SK-N-SH (cell line): ENCODE measurements at places on chromosomes 5 and 9. TPM values are rescaled to one million over a fixed set of nuclear protein-coding genes. Genes with fewer than 3 reads are reported as not detected.

The GFI1B gene
- 0.03 TPM in 1 of 2 replicates, not detected in the other for polyA plus RNA-seq

The BTF3 gene
- 458 and 492 TPM in 2 replicates for polyA plus RNA-seq

The TICAM2 gene
- not detected in 2 replicates for polyA plus RNA-seq

The ITGA2 gene
- polyA plus RNA-seq: 38.2 and 52.1 TPM in 2 replicates

The NCS1 gene
- polyA plus RNA-seq: 40.6 and 52.9 TPM in 2 replicates

The OR1J2 gene
- polyA plus RNA-seq: not detected in 2 replicates

The TMEM215 gene
- polyA plus RNA-seq: not detected in 2 replicates

DNA sequence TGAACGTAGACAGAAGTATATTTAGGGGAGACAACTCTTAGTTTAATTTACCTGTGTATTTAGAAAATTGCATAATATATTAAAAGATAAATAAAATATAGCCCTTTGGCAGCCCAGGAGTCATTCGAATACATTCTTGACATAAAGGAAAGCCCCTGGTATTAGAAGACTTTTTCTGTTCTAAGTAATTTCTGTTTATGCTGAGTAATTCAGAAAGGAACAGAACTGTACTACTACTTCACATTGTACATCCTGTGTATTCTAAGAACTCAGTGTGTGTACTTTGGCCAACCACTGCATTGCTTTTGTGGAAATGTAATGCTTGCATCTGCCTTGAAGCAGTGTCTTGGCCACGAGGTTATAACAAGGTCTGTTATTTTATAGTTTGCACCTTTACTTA is 136.4 kb downstream of the KDM4C start:
- H3K4me3 ChIP-seq: no peak overlapping the region
- H3K4me1 ChIP-seq: no peaks in the 10 kb centered on the region
- H3K27me3 ChIP-seq: no peaks in the 10 kb centered on the region
- no peak for DNase-seq
- H3K27ac ChIP-seq: no peak overlapping the region

DNA sequence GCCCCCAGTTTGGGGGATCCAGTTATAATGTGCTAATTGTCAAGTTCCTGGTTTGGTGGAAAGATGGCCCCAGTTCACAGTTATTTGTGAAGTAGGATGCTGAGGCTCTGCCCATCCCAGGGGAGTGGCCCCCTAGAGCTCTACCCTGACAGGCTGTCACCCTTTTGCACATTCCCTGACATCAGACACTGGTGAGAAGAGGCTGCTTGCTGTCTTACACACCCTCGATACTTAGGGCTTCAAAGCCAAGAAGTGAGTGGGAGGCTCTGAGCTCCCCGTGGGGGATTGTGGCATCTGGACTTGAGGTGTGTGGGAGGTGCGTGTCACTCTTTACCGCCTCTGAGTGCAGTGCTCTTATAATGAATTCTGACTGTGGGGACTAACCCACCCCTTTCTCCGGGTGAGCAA is 168.5 kb downstream of the DOCK2 start:
- H3K36me3 ChIP-seq: no peaks in the 10 kb centered on the region
- H3K27ac ChIP-seq: no peak overlapping the region
- no peak for DNase-seq
- peaks cover 11% of the 10 kb centered on the region for H3K4me1 ChIP-seq
- no peaks in the 10 kb centered on the region for H3K27me3 ChIP-seq

- no peaks in the 10 kb centered on the region; the same call in 1 of the 2 replicates for H3K4me1 ChIP-seq
- DNase-seq: no peak
- no peak overlapping the region for H3K4me3 ChIP-seq
- H3K27ac ChIP-seq: no peak overlapping the region
- peaks cover 38% of the 10 kb centered on the region for H3K36me3 ChIP-seq
Measured at GRCh38 chr9:101536938-101537337, 3.3 kb downstream of the RNF20 start.

- H3K4me1 ChIP-seq: peaks cover 30% of the 10 kb centered on the region
- H3K4me3 ChIP-seq: no peak overlapping the region
- H3K27me3 ChIP-seq: no peaks in the 10 kb centered on the region
- H3K36me3 ChIP-seq: no peaks in the 10 kb centered on the region
Measured at GRCh38 chr9:134316449-134317160, 9.7 kb upstream of the RXRA start.

- DNase-seq: no peak
- H3K27me3 ChIP-seq: no peaks in the 10 kb centered on the region
- peaks cover 5% of the 10 kb centered on the region; the same call in 1 of the 2 replicates for H3K4me1 ChIP-seq
- no peak overlapping the region for H3K4me3 ChIP-seq
Measured at GRCh38 chr5:173853370-173854131, 34.6 kb upstream of the CPEB4 start.

DNA sequence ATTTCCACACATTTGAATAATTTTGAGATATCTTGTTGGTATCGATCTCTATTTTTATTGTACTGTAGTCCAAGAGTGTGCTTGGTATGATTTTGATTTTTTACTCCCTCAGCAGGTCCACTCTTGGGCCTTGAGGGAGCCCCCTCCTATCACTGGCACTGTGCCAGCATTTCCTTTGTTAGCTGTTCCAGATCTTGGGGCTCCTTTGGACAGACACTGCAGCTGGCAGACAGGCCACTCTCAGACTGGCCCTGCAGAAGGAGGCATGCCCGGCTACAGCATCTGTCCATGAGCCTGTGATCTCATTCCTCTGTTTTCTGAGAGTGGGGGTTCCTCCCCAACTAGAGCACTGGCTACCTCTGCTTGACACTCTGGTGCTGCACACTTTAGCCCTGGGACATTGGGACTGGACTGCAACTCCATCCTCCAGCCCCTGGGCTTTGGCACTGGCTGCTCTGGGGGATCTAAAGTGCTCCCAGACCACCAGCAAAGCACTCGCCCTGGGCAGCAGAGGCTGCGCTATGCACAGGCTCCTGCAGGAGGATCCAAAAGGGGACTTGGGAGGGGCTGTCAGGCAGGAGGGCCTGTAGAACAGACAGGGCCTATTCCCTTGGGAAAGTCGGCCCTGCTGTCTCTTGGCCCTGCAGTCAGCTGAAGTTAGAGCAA is 271.3 kb upstream of the DMAC1 start:
- H3K27me3 ChIP-seq: no peaks in the 10 kb centered on the region
- peaks cover 9% of the 10 kb centered on the region; the same call in 1 of the 2 replicates for H3K4me1 ChIP-seq
- peak overlapping the region; percentile 11; the same call in 1 of the 2 replicates for H3K27ac ChIP-seq
- no peaks in the 10 kb centered on the region for H3K36me3 ChIP-seq
